ENCODE measurements at places on chromosomes 5 and 9.

GRCh38 chr5:11182441-11183080 lies 421.5 kb upstream of the DAP start:
- H3K4me1 ChIP-seq: no peaks in the 10 kb centered on the region
- DNase-seq: no peak
- H3K27me3 ChIP-seq: no peaks in the 10 kb centered on the region

- peaks cover 5% of the 10 kb centered on the region for H3K4me1 ChIP-seq
- no peaks in the 10 kb centered on the region for H3K27me3 ChIP-seq
- no peak for DNase-seq
- H3K36me3 ChIP-seq: no peaks in the 10 kb centered on the region
- H3K27ac ChIP-seq: no peak overlapping the region
These were observed 218.6 kb downstream of the ESM1 start for GRCh38 chr5:54766748-54767147.

DNA sequence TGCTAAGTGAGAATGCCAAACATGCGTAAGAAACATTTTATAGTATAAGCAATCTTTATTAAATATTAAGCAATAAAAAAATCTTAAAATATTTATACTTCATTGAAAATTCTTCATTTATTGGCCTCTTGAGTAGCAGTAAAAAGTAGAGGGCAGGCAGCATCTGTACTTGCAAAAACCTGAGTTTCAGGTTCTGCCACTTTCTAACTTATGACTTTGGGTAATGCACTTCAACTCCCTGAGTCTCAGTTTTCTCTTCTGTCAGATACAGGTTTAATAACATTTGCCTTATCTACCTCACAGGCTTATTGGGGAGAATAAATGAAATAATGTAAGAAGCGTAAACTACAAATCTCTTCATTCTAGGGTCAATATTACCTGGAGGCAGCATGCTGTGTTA lies 19.8 kb upstream of the MCTP1 start:
- H3K36me3 ChIP-seq: no peaks in the 10 kb centered on the region
- no peaks in the 10 kb centered on the region for H3K4me1 ChIP-seq
- no peaks in the 10 kb centered on the region for H3K27me3 ChIP-seq
- H3K27ac ChIP-seq: no peak overlapping the region
- H3K4me3 ChIP-seq: no peak overlapping the region
- no peak for DNase-seq

DNA sequence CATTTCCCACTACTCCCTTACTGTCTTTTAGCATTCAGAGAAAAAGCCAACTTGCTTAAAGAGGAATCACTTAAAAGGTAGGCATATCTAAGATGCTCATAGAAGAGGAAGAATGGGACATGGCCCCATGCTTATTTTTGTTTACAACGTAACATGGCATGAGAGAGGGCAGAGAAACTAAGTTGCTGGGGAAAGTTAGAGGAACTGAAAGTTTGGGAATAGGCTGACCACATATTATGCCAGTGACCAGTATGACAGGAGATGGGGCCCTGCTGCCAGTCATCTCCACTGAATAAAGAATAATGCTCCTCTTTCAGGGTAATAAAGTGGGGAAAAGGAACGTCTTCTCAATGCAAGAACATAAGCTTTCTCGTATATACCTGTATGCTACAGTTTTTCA lies 1.9 kb downstream of the PLPP6 start:
- no peak for DNase-seq
- peak overlapping the region; percentile 94 for H3K4me3 ChIP-seq
- no peaks in the 10 kb centered on the region for H3K27me3 ChIP-seq
- peak overlapping the region; percentile 69 for H3K27ac ChIP-seq
- peaks cover 64% of the 10 kb centered on the region for H3K4me1 ChIP-seq

DNA sequence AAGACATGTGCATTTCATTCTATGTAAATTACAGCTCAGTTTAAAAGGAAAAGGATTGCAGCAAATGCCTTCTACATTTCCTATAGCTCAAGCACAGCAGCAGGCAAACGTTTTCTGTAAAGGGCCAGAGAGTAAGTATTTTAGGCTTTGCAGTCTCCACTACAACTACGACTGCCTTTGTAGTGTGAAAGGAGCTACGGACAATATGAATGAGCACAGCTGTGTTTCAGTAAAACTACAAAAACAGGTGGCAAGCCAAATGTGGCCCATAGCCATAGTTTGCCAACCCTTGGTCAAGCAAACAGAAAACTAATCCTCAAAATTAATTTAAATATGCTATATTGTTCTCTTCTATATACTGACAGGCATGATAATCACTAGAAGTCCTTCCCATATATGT lies 7.2 kb downstream of the PTBP3 start:
- DNase-seq: no peak
- H3K36me3 ChIP-seq: peaks cover 22% of the 10 kb centered on the region
- H3K27me3 ChIP-seq: no peaks in the 10 kb centered on the region
- no peak overlapping the region for H3K27ac ChIP-seq
- H3K4me3 ChIP-seq: peak overlapping the region; percentile 44

All from effector memory CD8-positive, alpha-beta T cell (primary cell).